ENCODE measurements at places on chromosomes 11 and 22. TPM values are rescaled to one million over a fixed set of nuclear protein-coding genes. Genes with fewer than 3 reads are reported as not detected.

- H3K4me1 ChIP-seq = peaks cover 30% of the 10 kb centered on the region
- no peak overlapping the region for H3K4me3 ChIP-seq
- no peak for DNase-seq
Observed at GRCh38 chr22:46269564-46269963, 1.8 kb downstream of the TTC38 start.

- no peak for DNase-seq
- no peak overlapping the region for H3K27ac ChIP-seq
- no peaks in the 10 kb centered on the region for H3K36me3 ChIP-seq
- peaks cover 5% of the 10 kb centered on the region for H3K27me3 ChIP-seq
- peaks cover 9% of the 10 kb centered on the region for H3K4me1 ChIP-seq
Observed at GRCh38 chr22:27713461-27713860, 88.1 kb downstream of the MN1 start.

GRCh38 chr11:32529994-32530588 lies 53.5 kb upstream of the EIF3M start:
- H3K4me1 ChIP-seq = no peaks in the 10 kb centered on the region
- H3K27me3 ChIP-seq = no peaks in the 10 kb centered on the region
- H3K4me3 ChIP-seq = no peak overlapping the region
- no peaks in the 10 kb centered on the region for H3K36me3 ChIP-seq
- no peak overlapping the region for H3K27ac ChIP-seq

- no peaks in the 10 kb centered on the region for H3K36me3 ChIP-seq
- peak overlapping the region; percentile 68 for H3K27ac ChIP-seq
- peak; percentile 65 for DNase-seq
- H3K27me3 ChIP-seq = peaks cover 4% of the 10 kb centered on the region
- H3K4me3 ChIP-seq = peak overlapping the region; percentile 65
Observed at GRCh38 chr22:44330188-44330743, 17.5 kb upstream of the SHISAL1 start.

- H3K4me3 ChIP-seq = no peak overlapping the region
- peaks cover 8% of the 10 kb centered on the region for H3K27me3 ChIP-seq
- no peaks in the 10 kb centered on the region for H3K36me3 ChIP-seq
- H3K27ac ChIP-seq = no peak overlapping the region
- H3K4me1 ChIP-seq = no peaks in the 10 kb centered on the region
Observed at GRCh38 chr22:44996648-44997047, 13.2 kb downstream of the PHF21B start.

TYR gene
- polyA plus RNA-seq = not detected

GRCh38 chr11:17828311-17828751 lies 93.8 kb downstream of the KCNC1 start:
- H3K4me1 ChIP-seq = no peaks in the 10 kb centered on the region
- H3K36me3 ChIP-seq = no peaks in the 10 kb centered on the region
- H3K27ac ChIP-seq = no peak overlapping the region
- H3K27me3 ChIP-seq = no peaks in the 10 kb centered on the region
- H3K4me3 ChIP-seq = no peak overlapping the region

GRCh38 chr11:66641834-66642233 lies 3.3 kb downstream of the RBM4 start:
- peaks cover 88% of the 10 kb centered on the region for H3K4me1 ChIP-seq
- peak overlapping the region; percentile 92 for H3K27ac ChIP-seq
- DNase-seq = no peak
- H3K4me3 ChIP-seq = peak overlapping the region; percentile 4
- no peaks in the 10 kb centered on the region for H3K27me3 ChIP-seq
- H3K36me3 ChIP-seq = peaks cover 24% of the 10 kb centered on the region

- peaks cover 70% of the 10 kb centered on the region for H3K4me1 ChIP-seq
- no peak overlapping the region for H3K4me3 ChIP-seq
- no peak for DNase-seq
- H3K36me3 ChIP-seq = no peaks in the 10 kb centered on the region
Observed at GRCh38 chr11:14541192-14541947, 21.2 kb upstream of the PSMA1 start.

Measured in sigmoid colon (tissue), 7 donors.